ENCODE measurements at places on chromosomes 1 and 21. TPM values are rescaled to one million over a fixed set of nuclear protein-coding genes. Genes with fewer than 3 reads are reported as not detected.

GRCh38 chr1:87940421-87940820, 611.7 kb downstream of the LMO4 start:
- no peak for DNase-seq
- no peak overlapping the region for H3K4me3 ChIP-seq
- H3K27ac ChIP-seq: no peak overlapping the region
- no peaks in the 10 kb centered on the region for H3K27me3 ChIP-seq

DNA sequence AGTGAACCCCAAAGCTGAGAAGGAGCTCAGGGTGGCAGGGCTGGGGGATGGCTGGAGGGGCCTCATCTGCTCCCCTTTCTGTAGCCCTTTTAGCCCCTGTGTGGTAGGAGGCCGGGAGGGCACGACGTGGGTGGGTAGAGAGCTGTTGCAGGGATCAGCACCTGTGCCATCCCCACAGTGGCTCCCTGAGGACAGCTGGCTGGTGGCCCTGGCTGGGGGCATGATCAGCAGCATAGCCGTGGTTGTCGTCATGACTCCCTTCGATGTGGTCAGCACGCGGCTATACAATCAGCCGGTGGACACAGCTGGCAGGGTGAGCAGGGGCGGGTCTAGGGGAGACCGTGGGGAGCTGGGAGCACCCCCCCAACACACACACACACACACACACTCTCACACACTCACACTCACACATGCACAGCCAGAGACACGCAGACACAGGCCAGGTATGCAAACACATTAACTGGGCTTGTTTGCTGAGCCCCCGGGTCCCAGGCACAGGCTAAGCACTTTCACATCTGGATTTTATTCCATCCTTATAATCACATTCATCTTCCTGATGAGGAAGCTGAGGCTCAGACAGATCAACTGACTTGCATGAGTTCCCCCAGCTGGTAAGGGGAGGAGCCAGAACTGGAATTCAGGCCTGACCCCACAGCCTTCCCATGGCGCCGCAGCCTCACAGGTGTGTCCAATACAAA, 2.5 kb downstream of the SLC25A34 start:
- peaks cover 13% of the 10 kb centered on the region for H3K36me3 ChIP-seq
- no peak for DNase-seq
- peaks cover 70% of the 10 kb centered on the region for H3K4me1 ChIP-seq
- H3K27ac ChIP-seq: no peak overlapping the region
- H3K27me3 ChIP-seq: no peaks in the 10 kb centered on the region

DNA sequence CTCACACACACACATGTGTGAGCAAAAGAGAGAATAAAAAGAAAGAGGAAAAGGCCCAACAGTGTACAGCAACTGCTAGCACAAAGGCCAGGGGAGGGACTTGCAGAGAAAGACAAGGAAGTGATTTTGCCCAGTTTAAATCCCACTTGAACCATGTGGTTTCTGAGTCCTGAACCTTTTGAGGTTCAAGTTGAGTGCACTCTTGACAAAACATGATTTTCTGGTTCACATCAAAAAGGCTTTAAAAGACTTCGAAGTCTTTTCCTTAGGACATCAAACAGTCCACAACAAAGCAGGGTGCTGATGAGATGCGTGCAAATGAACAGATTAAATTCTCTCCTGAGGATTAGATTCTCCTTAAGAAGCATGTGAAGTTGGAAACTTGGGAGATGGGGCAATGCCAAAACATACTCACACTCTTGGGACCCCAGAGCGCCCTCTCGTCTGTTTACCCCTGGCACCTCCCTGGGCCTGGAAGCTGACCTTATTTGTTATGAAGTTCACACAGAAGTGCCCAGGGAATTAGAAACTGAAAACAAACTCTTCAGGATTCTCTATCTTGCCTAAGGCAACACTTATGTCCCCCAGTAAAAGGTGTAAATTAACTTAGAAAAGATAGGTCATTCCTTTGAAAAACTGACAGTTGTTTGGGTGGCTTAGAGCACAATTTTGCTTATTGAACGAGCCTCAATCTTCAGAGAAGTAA, 31.5 kb downstream of the RNF220 start:
- no peak overlapping the region for H3K4me3 ChIP-seq
- no peaks in the 10 kb centered on the region for H3K4me1 ChIP-seq
- H3K27ac ChIP-seq: no peak overlapping the region
- peaks cover 18% of the 10 kb centered on the region for H3K27me3 ChIP-seq

GRCh38 chr1:169931795-169932231, 38.1 kb upstream of the SCYL3 start:
- H3K27ac ChIP-seq: no peak overlapping the region
- H3K4me1 ChIP-seq: no peaks in the 10 kb centered on the region
- no peaks in the 10 kb centered on the region for H3K27me3 ChIP-seq
- H3K4me3 ChIP-seq: no peak overlapping the region
- DNase-seq: no peak

- DNase-seq: no peak
- H3K36me3 ChIP-seq: no peaks in the 10 kb centered on the region
- H3K4me1 ChIP-seq: no peaks in the 10 kb centered on the region
- peaks cover 4% of the 10 kb centered on the region for H3K27me3 ChIP-seq
- no peak overlapping the region for H3K27ac ChIP-seq
Observed at GRCh38 chr1:233946724-233947123, 42.2 kb downstream of the SLC35F3 start.

- no peak overlapping the region for H3K27ac ChIP-seq
- H3K27me3 ChIP-seq: no peaks in the 10 kb centered on the region
- H3K36me3 ChIP-seq: no peaks in the 10 kb centered on the region
Observed at GRCh38 chr1:48940962-48941732, 164.5 kb upstream of the BEND5 start.

The LUZP1 gene
- 16.9 TPM for total RNA-seq

The CRNN gene
- not detected for total RNA-seq
